Activated CD4-positive, alpha-beta T cell treated with anti-CD3 and anti-CD28 coated beads, Interleukin-2, amount 10 ng/mL, durations not matched to agents 7 days and 5 days (primary cell): ENCODE measurements at places on chromosomes 11 and 22. TPM values are rescaled to one million over a fixed set of nuclear protein-coding genes. Genes with fewer than 3 reads are reported as not detected.

Gene ROBO4
- total RNA-seq: not detected

Gene LRRC32
- 0.87 TPM for total RNA-seq

Gene DEPDC5
- total RNA-seq: 41.1 TPM

Gene SAA1
- not detected for total RNA-seq

Gene PRG3
- not detected for total RNA-seq

Gene FAR1
- 56.0 TPM for total RNA-seq

Gene HTR3A
- total RNA-seq: not detected

Gene SHANK3
- 0.04 TPM for total RNA-seq

Gene PIK3IP1
- total RNA-seq: 63.0 TPM

GRCh38 chr11:31841435-31841834 is 30.3 kb upstream of the PAX6 start:
- no peak overlapping the region for H3K4me3 ChIP-seq
- H3K36me3 ChIP-seq: no peaks in the 10 kb centered on the region
- no peak overlapping the region for H3K27ac ChIP-seq
- no peak for DNase-seq

DNA sequence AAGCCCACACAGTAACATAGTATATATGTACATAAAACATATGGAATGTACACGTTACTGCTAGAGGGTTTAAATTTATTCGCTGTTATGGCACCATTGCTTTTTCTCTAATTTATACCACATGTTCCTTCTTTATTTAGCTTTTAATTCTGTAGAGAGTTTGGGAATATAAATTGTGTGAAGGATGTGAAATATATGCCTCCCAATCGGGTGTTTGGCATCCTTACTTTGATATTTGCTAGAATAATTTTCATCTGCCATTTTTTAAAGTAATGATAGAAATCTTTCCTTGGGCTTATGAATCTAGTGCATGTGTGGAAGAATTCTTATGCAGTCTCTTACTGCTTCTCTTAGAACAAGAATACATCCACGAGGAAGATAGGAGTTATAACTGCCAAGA is 509.8 kb upstream of the RAG2 start:
- no peaks in the 10 kb centered on the region for H3K4me1 ChIP-seq
- H3K4me3 ChIP-seq: no peak overlapping the region
- no peak for DNase-seq
- no peaks in the 10 kb centered on the region for H3K27me3 ChIP-seq
- H3K27ac ChIP-seq: no peak overlapping the region
- no peaks in the 10 kb centered on the region for H3K36me3 ChIP-seq

- H3K27ac ChIP-seq: no peak overlapping the region
- no peak overlapping the region for H3K4me3 ChIP-seq
- H3K27me3 ChIP-seq: peaks cover 46% of the 10 kb centered on the region
- H3K36me3 ChIP-seq: no peaks in the 10 kb centered on the region
- H3K4me1 ChIP-seq: peaks cover 46% of the 10 kb centered on the region
These were observed 2.2 kb upstream of the CD151 start for GRCh38 chr11:830295-831117.

GRCh38 chr22:19103880-19104821 is 18.1 kb downstream of the DGCR2 start:
- no peak overlapping the region for H3K27ac ChIP-seq
- DNase-seq: no peak
- H3K4me3 ChIP-seq: no peak overlapping the region
- H3K4me1 ChIP-seq: peaks cover 35% of the 10 kb centered on the region
- H3K36me3 ChIP-seq: peaks cover 19% of the 10 kb centered on the region

GRCh38 chr11:57874981-57875380 is 113.4 kb downstream of the CTNND1 start:
- no peak for DNase-seq
- H3K4me1 ChIP-seq: peaks cover 8% of the 10 kb centered on the region
- no peak overlapping the region for H3K27ac ChIP-seq
- no peaks in the 10 kb centered on the region for H3K36me3 ChIP-seq
- H3K27me3 ChIP-seq: peaks cover 4% of the 10 kb centered on the region
- H3K4me3 ChIP-seq: no peak overlapping the region

DNA sequence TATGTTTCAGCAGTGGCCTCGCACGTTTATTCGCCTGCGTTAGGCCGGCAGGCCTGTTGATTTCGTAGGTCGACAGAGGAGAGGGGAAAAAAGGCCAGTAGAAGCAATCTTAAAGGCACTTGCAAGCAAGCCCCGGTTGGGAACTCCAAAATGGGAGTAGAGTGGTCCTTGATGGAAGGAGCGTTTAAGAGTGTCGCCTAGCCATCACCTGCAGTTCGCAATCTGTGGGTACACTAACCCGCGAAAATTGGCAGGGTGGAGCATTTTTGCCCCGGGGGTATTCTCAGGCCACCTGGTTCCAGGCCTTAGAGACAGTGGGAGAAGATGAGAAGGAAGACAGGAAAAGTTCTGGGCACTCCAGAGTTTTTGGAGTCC is 1.1 kb downstream of the EWSR1 start:
- H3K36me3 ChIP-seq: peaks cover 62% of the 10 kb centered on the region
- peaks cover 51% of the 10 kb centered on the region for H3K4me1 ChIP-seq
- H3K27ac ChIP-seq: peak overlapping the region; percentile 100
- no peaks in the 10 kb centered on the region for H3K27me3 ChIP-seq
- peak overlapping the region; percentile 82 for H3K4me3 ChIP-seq

DNA sequence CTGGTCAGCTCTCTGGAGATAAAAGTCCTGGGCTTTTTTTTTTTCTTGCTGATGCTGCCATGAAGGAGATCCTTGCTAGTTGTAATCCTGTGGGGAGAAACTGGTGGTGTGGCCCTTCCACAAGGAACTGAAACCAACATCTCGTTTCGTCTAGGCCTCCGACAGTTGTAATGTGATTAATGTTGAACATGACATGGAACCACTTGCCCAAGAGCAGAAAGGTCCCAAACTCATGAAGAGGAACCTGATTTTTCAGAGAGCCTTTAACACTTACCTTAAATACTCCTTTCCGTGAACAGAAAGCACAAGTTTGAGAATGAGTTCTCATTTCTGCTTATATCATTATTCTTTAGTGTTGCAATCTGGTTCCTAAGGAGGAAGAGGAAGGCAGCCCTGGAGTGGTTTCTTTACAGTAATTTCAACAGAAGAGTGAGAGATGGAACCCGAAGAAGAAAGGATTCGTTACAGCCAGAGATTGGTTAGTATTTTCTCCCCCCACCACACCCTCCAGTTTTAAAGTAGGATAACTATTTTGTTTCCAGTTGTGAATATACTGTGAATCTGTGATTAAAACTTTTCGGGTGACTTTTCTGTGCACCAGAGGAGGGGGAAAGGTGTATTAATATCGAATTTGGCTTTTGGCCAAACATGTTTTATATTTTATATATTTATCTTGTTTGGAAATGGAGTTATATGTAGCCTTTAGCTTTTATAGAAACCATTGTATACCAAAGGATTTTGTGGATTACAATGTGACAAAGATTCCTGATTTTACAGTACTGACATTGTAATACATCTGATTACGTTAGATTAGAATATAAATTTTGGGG is 2.0 kb downstream of the KDM2A start:
- peak overlapping the region; percentile 97 for H3K4me3 ChIP-seq
- H3K27me3 ChIP-seq: no peaks in the 10 kb centered on the region
- H3K27ac ChIP-seq: peak overlapping the region; percentile 95
- peaks cover 28% of the 10 kb centered on the region for H3K36me3 ChIP-seq
- peaks cover 27% of the 10 kb centered on the region for H3K4me1 ChIP-seq

- DNase-seq: no peak
- no peak overlapping the region for H3K4me3 ChIP-seq
- no peaks in the 10 kb centered on the region for H3K27me3 ChIP-seq
- H3K27ac ChIP-seq: no peak overlapping the region
These were observed 864.5 kb downstream of the NTM start for GRCh38 chr11:132234878-132235277.

DNA sequence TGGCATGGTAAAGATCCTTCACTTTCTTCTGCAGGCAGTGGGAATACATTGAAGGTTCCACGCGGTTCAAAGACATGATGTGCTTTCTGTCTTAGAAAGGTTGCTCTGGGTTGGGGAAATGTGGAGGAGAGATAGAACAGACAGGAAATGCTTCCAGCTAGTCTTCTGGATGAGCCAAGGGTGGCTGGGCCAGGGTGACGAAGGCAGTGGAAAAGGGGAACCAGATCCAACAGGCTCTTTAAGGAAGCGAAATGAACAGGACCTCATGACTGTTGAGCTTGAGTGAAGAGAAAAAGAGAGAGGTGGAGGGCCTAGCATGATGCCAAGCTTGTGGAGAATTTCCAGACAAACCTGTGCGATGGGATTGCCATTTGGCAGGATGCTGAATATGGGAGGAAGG is 56.4 kb upstream of the LMO1 start:
- no peak for DNase-seq
- H3K4me3 ChIP-seq: no peak overlapping the region
- no peaks in the 10 kb centered on the region for H3K36me3 ChIP-seq
- no peak overlapping the region for H3K27ac ChIP-seq
- H3K4me1 ChIP-seq: no peaks in the 10 kb centered on the region

GRCh38 chr11:120236169-120237107 is 3.5 kb upstream of the POU2F3 start:
- H3K4me3 ChIP-seq: no peak overlapping the region
- H3K27ac ChIP-seq: no peak overlapping the region
- peaks cover 65% of the 10 kb centered on the region for H3K27me3 ChIP-seq
- no peaks in the 10 kb centered on the region for H3K4me1 ChIP-seq
- no peak for DNase-seq
- no peaks in the 10 kb centered on the region for H3K36me3 ChIP-seq

- H3K4me3 ChIP-seq: no peak overlapping the region
- no peaks in the 10 kb centered on the region for H3K4me1 ChIP-seq
- H3K36me3 ChIP-seq: no peaks in the 10 kb centered on the region
- no peak for DNase-seq
- H3K27me3 ChIP-seq: peaks cover 7% of the 10 kb centered on the region
These were observed 62.0 kb downstream of the YAP1 start for GRCh38 chr11:102172127-102172848.

DNA sequence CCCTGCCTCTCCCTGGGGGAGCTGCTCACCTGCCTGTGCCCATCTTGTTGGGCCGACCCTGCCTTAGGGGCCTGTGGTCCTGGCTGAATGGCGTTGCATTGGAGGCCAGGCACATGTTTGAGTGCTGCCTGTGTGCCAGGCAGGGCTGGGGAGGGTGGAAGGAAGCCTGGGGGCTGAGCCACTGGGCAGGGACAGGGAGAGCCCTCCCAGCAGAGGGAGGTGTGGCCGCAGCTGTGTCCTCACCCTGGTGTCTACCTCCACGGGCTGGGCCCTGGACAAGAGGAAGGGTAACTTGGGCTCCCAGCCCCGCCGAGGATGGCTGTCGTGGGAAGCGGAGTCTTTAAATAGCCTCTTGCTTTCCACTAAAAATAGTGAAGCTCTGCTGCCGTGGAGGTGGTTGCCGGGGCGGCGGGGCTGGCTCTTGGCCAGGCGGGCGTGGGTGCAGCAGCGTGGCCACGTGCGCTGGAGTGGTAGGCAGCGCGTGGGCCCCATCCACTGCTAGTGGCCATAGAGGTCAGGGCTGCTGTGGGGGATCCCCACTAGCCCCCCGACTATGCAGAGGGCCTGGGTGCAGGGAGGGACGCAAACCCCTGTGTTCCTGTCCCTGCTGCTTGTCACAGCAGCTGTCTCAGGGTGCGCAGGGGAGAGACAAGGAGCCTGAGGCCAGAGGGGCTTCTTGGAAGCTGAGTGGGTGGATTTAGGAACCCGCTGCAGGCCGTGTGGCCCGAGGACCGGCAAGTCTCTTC is 6.2 kb downstream of the ZDHHC8 start:
- peaks cover 10% of the 10 kb centered on the region for H3K4me1 ChIP-seq
- H3K4me3 ChIP-seq: no peak overlapping the region
- no peaks in the 10 kb centered on the region for H3K36me3 ChIP-seq
- no peaks in the 10 kb centered on the region for H3K27me3 ChIP-seq
- no peak overlapping the region for H3K27ac ChIP-seq
- DNase-seq: no peak

DNA sequence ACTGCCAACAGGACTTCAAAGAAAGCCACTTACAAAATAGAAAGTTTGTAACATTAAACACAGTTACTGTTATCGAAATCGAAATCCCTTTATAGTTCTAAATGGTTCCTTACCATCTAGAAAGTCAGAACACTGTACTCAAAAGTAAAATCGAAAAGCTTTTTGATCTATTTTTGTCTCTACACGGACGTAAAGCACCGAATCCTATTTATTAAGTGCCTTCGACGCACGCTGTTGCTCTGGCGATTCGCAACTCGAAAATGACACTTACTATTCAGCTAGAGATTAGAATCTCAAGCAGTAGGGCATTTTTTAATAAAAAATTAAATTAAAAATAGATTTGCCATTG is 78.3 kb downstream of the LARGE1 start:
- no peaks in the 10 kb centered on the region for H3K27me3 ChIP-seq
- H3K27ac ChIP-seq: no peak overlapping the region
- H3K36me3 ChIP-seq: no peaks in the 10 kb centered on the region
- DNase-seq: no peak
- H3K4me3 ChIP-seq: no peak overlapping the region
- H3K4me1 ChIP-seq: no peaks in the 10 kb centered on the region

- DNase-seq: no peak
- no peaks in the 10 kb centered on the region for H3K4me1 ChIP-seq
- no peak overlapping the region for H3K27ac ChIP-seq
- H3K36me3 ChIP-seq: no peaks in the 10 kb centered on the region
- H3K27me3 ChIP-seq: peaks cover 3% of the 10 kb centered on the region
- no peak overlapping the region for H3K4me3 ChIP-seq
These were observed 120.5 kb downstream of the MN1 start for GRCh38 chr22:27681037-27681436.
